ENCODE measurements at places on chromosomes 6 and 20.
A peak's percentile ranks its signal among the peaks of the same experiment; 100 is the strongest.

GRCh38 chr6:95280686-95281273 is 296.6 kb upstream of the MANEA start:
- DNase-seq, result peak; percentile 24

- DNase-seq, result no peak
These were observed 181.8 kb downstream of the TTLL2 start for GRCh38 chr6:167506443-167507301.

DNA sequence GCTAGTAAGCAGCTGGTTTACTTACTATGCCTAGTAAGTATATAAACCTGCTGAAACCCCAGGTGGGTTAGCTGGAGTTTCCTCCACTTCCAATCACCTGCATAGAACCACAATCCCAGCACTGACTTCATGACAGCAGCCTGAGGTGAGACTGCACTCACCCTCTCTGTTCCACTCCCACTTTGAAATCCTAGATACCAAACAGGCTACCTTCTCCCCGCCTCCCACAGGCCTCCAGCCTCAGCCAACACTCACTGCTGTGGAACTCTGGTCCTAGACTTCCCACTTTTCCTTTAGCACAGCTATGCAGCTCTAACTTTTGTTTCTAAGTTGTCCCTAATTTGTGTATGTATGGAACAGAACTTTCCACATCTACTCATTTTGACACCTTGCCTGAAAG is 149.7 kb upstream of the ARID1B start:
- DNase-seq, result no peak

GRCh38 chr6:159959976-159960384 is 8.9 kb upstream of the IGF2R start:
- DNase-seq, result no peak

DNA sequence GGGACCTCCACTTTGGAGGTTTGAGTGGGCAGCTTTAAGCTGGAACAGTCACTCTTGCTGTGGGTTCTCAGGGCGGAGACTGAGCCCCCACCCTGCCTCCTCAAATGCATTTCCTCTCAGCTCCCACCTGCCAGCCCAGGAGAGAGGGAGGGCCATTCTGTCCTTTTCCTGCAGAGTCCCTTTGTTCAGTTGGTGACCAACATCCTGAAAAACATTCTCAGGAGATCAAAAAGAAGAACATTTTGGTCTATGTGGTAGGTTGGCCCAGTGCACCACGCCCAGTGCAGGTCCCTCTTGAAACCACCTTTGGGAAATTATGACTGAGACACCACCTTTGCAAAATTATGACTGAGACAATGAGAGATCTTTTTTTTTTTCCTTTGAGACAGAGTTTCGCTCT is 13.4 kb downstream of the SLC52A3 start:
- no peak for DNase-seq

GRCh38 chr6:1739680-1740079 is 130.0 kb downstream of the FOXC1 start:
- DNase-seq, result no peak

- no peak for DNase-seq
These were observed 24.9 kb downstream of the BLTP3A start for GRCh38 chr6:34816635-34817301.

DNA sequence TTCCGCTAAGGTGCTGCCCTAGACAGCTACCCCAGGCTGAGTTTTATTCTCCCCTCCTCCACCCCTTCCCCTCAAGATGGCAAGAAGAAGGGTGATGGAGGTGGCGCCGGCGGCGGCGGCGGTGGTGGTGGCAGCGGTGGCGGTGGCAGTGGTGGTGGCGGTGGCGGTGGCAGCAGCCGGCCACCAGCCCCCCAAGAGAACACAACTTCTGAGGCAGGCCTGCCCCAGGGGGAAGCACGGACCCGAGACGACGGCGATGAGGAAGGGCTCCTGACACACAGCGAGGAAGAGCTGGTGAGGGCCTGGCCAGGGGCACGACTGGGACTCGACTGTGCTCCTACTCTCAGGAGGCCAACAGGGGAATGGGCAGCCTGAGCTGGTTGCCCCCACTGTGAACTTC is 35.1 kb downstream of the EIF2S2 start:
- DNase-seq, result no peak

- DNase-seq, result no peak
These were observed 25.6 kb upstream of the IL17A start for GRCh38 chr6:52160472-52161104.

DNA sequence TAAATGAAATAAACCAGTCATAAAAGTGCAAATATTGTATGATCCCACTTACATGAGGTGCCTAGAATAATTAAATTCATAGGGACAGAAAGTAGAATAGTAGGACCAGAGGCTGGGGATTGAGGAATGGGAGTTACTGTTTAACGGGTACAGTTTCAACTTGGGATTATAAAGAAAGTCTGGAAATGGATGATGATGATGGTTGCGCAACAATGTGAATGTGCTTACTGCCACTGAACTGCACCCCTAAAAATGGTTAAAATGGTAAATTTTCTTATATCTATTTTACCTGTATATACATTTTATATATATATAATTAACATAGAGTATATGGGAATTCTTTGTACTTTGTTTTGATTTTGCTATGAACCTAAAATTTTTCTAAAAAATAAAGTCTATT is 53.3 kb upstream of the L3MBTL3 start:
- DNase-seq, result no peak

DNA sequence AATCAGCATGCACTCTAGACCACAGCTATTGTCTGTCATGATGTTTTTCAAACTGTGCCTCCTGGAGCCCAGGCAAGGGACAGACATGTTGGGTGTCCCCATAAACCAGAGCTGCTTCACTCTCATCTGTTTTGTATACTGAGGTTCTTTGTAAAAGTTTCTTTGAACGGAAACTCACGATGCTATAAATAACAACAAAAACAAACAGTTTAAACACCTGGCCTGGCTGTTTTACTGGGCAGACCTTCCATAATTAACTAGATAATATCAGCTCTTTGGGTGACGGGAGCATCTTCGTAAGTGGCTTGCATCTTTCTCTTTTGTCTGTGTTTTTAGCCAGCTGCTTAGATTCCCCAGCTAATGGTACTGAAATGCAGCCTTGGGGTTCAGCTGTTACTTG is 190.3 kb downstream of the ZDHHC14 start:
- peak; percentile 42 for DNase-seq
